ENCODE measurements at places on chromosomes 5 and 9.

DNA sequence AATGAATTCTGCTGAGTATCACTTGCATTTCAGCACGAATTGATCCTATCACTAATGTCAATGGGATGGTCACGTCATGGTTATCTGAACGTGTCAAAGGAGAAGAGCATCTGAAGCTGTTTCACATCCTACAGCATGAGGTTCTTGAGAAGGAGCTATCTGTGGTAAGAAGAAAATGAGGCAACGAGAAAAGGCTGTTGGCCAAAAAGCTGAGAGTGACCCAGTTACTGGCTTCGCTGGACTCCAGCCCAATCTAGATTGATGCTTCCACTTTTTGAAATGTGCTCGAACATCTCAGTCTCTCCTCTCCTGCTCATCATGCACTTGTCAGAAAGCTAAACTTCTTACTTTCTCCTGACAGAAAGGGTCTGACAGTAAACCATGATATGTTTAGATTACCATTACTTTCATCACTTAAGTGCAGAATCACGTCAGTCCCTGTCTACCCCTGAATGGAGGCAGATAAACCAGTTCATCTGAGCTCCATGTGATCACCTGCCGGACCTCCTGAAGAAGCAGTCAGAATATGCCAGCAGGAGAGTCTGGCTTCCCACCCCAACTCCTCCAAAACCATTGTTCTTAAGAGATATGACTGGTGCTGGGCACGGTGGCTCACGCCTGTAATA is 22.5 kb downstream of the MGAT1 start:
- no peak for DNase-seq

DNA sequence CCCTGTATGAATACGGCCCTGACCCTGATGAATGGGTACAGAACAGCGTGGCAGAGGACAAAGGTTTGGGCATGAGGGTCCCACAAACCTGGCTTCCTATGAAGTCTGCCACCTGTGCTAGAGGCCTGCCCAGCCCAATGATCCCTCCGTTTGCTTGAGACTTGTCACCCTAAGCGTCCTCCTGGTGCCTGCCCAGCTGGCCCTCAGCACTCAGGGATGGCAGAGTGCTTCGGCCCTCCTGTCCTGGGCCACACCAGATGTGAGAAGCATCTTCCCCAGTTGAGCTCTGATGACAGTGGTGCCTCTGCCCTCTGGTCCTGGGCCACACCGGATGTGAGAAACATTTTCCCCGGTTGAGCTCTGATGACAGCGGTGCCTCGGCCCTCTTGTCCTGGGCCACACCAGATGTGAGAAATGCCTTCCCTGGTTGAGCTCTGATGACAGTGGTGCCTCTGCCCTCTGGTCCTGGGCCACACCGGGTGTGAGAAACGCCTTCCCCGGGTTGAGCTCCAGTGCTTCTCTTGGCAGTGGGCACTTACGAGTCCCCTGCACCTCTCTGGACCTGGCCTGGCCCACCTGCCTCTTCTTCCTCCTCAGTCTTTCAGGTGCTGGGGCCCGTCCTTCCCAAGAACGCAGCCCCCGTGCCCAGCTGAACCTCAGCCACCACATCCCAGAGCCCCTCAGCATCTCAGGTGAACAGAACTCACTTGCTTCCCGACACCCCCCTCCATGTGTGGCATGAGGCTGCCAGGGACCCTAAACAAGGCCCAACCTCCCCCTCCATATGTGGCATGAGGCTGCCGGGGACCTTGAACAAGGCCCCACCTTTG is 253.1 kb upstream of the IRX1 start:
- no peak for DNase-seq

GRCh38 chr5:139821806-139822552 is 26.4 kb downstream of the PSD2 start:
- no peak for DNase-seq

DNA sequence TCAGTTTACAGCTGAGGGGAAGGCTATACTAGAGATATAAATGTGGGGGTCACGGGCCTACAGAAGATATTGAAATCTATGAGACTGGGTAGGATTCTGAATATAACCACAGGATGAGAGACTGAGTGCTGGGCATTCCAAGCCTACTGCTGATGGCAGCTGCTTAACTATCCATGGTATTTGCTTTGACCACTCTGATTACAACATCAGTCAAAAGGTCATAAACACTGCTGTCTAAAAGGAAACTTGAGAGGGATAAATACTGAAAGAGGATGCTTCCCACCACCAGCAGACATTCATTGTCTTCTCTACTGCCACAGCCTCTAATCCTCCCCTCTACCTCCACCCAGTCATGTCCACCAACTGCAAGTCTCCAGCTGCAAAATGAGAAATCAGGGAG is 3.8 kb downstream of the ZNF622 start:
- no peak for DNase-seq

GRCh38 chr5:67350618-67351201 is 154.1 kb upstream of the CD180 start:
- peak; percentile 20 for DNase-seq

DNA sequence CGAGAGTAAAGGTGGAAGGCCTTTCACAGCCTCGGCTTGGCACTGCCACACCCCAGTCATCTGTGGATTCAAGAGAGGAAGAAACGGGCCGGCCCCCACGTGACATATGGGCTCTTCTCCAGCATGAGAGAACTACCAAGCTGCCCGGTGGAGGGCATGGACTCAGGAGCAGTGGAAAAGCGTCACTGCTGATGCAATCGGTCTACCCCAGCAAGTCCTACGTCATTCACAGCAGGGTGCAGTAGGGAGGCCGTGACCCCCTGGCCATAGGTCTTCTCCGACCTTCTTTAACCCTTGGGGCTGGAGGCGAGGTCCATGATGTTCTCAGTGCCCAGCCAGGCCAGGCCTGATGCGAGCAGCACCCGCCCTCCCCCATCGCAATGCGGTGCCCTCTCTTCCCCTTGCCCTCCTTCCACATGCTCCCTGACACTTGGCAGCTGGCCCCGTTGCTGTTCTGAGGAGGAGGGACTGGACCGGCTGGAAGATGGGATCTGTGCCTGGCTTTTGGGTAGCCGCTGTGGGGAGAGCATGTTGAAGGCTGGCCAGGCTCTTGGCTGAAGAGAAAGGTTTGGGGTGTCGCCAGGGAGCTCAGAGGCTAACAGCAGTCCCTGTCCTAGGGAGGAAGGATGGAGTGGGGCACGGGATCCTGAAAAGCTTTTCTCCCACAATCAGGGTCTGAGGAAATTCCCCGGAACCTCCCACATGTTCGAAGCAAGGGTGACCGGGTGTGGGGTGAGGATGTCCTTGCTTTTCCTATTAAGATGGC is 89.8 kb downstream of the LIFR start:
- DNase-seq = no peak

GRCh38 chr9:87350915-87351314 is 146.8 kb upstream of the DAPK1 start:
- DNase-seq = no peak

GRCh38 chr5:173778784-173779304 is 109.3 kb upstream of the CPEB4 start:
- no peak for DNase-seq

- DNase-seq = no peak
These were observed 273.3 kb upstream of the ADAMTS16 start for GRCh38 chr5:4866817-4867216.

GRCh38 chr9:7561527-7562080 is 238.0 kb downstream of the DMAC1 start:
- DNase-seq = no peak

GRCh38 chr5:666816-667498 is 26.2 kb downstream of the TPPP start:
- DNase-seq = no peak

DNA sequence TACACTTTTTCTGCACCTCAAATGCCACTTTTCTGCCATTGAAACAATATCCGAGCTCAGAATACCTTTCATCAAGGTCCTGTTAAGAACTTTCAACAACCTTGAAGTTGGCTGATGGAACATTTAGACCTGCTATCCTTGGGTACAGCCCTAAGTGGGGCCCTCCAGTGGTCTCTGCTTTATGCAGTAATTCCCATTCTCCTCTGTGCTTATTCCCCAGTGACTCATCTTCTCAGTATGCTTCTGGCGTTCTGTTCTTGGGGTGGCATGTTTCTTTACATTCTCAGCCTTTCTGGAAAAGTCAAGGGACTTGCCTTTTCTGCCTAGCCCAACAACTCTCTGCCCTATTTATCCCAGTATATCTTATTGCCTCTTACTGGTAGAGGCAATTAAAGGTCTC is 7.1 kb downstream of the ANP32B start:
- DNase-seq = no peak

DNA sequence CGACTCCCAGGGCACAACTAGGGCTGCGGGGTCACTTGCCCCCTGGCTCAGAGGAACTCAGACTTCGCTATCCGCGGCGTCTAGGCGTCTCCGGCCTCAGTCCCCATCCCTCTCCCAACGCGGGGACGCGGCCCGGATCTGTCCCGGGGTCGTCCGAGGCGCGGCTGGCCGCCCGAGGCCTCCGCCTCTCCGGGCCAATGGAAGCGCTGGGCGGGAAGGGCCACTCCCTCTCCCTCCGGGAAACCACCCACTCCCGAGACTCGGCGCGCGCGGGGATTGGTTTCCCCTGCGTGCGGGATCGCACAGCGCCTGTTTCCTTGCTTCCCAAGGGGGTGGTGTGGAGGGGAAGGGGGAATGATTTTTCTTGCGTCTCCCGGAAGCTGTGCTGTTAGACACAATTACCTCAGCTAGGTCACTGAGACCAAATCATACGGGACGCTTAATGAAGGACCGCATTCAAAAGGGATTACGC is 38.3 kb downstream of the NR2F1 start:
- DNase-seq = peak; percentile 39

- DNase-seq = peak; percentile 48
These were observed 16.9 kb downstream of the IL5 start for GRCh38 chr5:132526290-132526973.

DNA sequence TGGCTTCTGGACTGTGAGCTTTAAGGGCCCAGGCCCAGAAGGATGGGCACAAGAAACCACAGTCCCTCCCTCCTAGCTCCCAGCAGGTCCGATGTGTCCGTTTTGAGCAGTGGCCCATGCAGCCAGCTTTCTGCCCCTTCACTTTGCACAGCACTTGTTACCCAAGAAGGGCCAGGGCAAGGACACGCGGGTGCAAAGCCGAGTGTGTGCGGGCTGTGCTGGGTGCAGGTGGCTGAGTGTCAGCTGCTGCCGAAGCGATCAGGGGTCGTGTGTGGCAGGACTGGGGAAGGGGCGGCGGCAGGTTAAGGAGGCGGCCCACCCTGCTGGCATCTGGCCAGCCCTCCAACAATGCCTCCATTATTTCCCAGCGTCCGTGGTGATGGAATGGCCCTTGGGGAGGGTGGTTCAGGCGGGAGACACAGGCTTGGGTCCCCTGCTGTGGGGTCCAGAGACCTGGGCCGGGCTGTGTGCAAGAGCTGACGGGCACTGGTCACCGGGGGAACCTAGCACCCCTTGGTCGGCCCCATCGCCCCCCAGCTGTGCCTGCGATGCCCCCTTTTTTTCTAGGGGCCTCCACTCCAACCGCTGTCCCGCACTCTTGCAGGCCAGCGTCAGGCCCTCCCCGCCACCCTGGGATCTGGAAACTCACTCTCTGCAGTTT is 653 bp downstream of the LHX3 start:
- DNase-seq = no peak

DNA sequence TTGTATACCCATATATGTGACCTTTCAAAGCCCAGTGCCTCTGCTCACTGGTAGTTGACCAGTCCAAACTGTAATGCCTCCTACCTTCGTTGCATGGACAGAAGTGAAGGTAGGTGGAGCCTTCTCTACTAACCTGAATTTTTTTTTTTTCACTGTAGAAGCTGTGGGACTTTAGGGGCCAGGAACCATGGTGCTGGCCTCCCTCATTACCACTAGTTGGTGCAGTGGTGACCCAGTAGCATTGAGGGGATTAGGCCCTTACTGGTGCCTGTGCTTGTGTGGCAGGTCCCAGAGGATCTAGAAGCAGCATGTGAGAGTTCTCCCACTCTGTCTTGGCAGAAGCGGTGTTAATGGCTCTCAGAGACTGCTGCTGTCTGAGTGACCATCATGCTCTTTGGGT is 2.3 kb downstream of the RALGPS1 start:
- DNase-seq = no peak

GRCh38 chr5:93246090-93246855 is 334.7 kb downstream of the NR2F1-AS1 start:
- DNase-seq = no peak

DNA sequence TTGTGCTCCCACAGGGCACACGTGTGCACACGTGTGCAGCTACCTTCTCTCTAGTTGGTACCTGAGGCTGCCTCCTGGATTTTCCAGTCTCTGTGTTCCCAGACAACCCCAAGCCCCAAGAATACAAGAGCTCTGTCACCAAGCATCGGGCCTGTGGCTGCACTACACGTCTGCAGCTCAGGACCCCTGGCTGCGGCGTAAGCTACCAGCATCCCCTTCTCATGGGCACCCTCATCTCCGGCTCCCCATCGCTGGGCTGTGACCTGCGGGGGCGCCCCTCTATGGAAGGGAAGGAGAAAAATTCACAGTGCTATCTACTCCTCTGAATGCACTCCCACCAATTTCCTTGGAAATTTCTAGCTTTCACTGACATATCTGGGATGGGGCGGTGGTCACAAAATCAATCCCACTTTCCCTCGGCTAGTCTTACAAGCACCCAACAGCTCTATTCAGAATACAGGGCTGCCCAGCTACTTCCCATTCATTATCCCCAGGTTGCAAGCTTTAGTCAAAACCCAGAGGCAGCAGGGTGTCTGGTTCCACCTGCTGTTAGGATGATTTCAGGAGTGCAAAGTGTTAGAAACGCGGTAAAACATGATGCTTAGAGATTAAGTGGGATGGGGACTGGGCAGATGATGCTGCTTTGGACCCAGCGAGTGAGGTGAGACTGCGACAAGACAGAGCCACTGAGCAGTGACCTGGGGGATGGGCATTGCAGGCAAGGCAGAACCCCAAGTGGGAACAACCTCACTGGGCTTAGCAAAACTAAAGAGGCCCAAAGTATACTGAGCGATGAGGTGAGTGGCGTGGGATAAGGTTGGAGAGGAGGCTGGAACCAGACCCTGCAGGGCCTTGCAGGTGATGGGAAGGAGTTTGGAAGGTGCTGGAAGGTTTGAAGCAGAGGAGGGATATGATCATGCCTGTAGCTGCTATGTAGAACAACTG is 121.7 kb downstream of the KCNIP1 start:
- no peak for DNase-seq
